ENCODE measurements at places on chromosomes 16 and 17. TPM values are rescaled to one million over a fixed set of nuclear protein-coding genes. Genes with fewer than 3 reads are reported as not detected.
A peak's percentile ranks its signal among the peaks of the same experiment; 100 is the strongest.

- DNase-seq, result peak; percentile 53
Observed at GRCh38 chr17:8109661-8110455, 8.5 kb downstream of the ALOXE3 start.

- DNase-seq, result no peak
Observed at GRCh38 chr17:21288571-21289017, 4.1 kb downstream of the MAP2K3 start.

DNA sequence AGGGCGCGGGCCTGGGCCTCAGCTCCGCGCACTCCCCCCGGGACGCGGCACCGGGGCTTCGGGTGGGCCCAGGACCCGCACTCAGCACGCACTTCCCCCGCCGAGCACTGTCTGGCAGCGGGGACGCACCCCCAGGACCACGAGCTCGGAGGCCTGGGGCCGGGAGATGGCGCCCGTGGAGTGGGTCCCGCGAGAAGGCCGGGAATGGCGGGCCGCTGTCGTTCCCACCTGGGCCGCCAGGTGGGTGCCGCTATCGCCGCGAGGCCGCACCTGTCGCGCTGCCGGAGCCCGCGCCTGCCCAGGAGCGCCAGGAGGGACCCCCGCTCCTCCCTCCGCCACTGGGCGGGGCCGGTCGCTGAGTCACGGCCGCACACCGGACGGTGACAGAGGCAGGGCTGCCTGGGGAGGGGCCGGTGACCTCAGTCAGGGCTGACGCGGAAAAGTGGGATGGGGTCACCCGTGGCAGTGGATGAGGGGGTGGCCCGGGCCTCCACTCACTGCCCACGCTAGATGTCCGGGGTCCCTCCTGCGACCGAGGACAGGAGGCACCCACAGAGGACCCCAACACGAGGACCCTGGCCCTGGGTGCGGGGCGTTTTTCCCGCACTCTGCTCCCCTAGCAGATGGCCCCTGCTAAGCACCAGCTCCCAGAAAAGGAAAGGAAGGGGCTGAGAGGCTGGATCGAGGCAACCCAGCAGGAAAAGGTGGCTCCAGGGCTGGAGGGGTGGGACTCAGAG lies 6.9 kb upstream of the ACTG1 start:
- no peak for DNase-seq

DNA sequence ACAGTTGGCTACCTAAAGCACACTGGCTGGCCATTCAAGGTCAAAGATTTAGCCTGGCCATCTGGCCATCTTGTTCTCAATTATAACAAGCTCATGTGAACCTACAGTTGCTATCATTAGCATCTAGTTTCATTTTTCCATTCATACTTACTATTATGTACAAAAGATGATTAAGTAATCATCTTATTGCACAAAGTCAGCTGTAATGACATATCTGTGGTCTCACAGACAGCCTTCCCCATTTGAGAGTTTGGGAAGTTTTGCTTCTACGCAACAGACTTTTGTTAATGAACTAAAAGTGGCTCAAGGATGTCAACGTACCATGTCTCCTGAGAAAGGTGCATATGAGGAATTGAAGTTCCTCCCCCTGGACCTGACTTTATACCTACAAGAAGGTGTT lies 51.3 kb downstream of the HS3ST3B1 start:
- no peak for DNase-seq

GRCh38 chr17:35146214-35146833 lies 1.3 kb upstream of the UNC45B start:
- DNase-seq, result no peak

GRCh38 chr16:62157544-62157943 lies 121.3 kb upstream of the CDH8 start:
- DNase-seq, result no peak

GRCh38 chr16:78060295-78060694 lies 37.9 kb downstream of the CLEC3A start:
- no peak for DNase-seq

Gene EVI2B
- 0.36 TPM for total RNA-seq

DNA sequence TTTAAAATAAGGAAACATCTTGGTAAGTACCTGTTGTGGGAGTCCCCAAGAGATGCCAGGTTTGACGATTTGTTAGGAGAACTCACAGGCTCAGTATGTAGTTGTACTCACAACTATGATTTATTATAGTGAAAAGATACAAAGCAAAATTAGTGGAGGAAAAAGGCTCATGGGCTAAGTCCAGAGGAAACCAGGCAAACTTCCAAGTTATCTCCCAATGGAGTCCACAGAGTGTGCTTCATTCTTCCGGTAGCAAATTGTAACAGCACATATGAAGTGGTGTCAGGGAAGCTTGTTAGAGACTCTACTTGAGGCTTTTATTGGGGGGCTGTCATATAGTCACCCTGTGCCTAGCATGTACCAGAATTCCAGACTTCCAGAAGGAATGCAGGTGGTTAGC lies 2.3 kb downstream of the DDX19A start:
- no peak for DNase-seq

DNA sequence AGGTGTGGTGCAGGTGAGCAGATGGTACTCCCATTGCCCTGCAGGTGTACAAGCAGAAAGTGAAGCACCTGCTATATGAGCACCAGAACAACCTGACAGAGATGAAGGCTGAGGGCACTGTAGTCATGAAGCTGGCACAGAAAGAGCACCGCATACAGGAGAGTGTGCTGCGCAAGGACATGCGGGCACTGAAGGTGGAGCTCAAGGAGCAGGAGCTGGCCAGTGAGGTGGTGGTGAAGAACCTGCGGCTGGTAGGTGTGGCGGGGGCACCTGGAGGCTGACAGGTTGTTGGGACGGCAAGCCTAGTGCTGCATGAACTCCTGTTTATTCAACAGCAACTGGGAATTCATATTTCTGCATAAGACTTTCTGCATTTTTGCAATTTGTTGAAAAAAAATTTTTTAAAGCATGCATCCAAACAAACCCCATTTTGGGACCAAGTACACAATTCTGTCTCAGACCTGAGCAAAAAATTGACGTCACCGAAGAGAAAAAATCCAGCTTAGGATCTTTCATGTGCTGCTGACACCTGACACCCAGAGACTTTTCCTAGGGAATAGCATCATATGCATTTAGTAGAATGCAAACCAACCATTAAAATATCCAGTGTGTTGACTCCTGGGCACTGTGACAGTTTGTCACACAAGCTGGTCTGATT lies 13.5 kb upstream of the DBNDD1 start:
- DNase-seq, result no peak

Gene TBC1D3C
- not detected for total RNA-seq

Gene TMC6
- total RNA-seq, result 6.2 TPM

- no peak for DNase-seq
Observed at GRCh38 chr17:5707482-5707881, 123.2 kb upstream of the NLRP1 start.

GRCh38 chr17:48639136-48639535 lies 13.0 kb upstream of the HOXB9 start:
- no peak for DNase-seq

- no peak for DNase-seq
Observed at GRCh38 chr17:33267271-33267790, 25.8 kb downstream of the ASIC2 start.

Gene TMC7
- 2.7 TPM for total RNA-seq

DNA sequence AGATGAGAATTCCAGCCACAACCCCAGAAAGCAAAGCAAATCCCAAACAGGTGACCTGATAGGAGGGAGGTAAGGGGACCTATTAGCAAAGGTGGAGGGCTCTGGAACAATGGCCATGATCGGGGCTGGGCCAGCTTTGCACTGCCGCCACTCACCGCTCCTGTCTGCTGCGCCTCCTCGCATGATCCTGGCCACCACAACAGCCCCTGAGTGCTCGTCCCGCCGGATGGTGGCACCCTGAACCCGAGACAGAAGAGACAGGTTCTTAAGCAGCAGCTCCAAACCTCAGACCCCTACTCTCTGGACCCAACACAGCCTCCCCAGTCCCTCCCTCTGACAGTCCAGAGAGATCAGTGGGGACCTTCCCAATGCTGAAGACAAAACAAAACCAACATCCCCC lies 5.3 kb downstream of the MPP3 start:
- DNase-seq, result no peak

GRCh38 chr17:41796121-41796895 lies 9.8 kb upstream of the JUP start:
- DNase-seq, result no peak

DNA sequence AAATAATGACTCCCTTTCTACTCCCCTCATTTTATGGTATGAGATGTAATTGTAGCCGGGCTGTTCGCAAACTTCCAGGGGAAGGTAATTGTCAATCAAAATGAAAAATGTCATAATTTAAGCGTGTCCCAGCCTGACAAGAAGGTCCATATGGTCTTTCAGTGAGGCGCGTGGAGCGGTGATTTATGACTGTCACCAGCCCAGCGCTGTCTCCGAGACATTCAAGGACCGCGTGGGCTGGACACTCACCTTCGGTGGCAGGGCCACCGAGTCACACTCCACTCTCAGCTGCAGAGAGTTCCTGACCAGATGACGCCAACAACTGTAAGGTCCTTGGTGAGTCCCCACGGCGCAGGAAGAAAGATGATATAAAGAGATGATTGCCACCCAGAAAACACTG lies 157.7 kb upstream of the TNRC6C start:
- DNase-seq, result no peak

DNA sequence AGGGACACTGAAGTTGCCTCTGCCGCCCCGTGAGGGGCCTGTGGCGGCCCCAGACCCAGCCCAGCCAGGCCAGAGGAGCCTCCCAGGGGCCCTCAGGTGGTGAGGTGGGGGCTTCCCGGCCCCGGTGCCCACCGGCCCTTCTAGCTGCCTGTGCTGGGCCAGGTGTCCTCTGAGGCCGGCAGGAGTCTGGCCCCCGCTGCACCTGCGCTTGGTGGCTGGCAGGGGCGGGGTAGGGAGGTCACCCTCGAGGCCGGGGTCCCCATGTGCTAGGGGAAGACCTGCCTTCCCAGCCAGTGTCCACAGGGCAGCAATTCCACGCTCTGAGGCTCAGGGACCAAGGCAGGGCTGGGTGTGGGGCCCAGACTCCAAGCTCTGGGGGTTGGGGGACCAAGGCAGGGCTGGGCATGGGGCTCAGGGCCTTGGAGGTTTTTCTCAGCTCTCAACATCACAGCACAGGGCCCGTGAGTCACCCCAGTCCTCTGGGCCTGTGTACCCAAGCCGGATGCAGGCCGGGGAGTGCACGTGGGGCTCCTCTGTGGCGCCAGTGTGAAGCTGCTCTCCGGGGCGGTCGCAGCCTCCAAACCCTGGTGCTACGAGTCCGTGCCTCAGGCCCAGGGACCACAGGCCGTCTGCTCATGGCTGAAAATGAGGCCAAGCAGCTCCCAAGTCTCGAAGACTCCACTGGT lies 1.3 kb upstream of the CCDC154 start:
- DNase-seq, result no peak

GRCh38 chr17:52181782-52182181 lies 23.3 kb upstream of the CA10 start:
- no peak for DNase-seq

DNA sequence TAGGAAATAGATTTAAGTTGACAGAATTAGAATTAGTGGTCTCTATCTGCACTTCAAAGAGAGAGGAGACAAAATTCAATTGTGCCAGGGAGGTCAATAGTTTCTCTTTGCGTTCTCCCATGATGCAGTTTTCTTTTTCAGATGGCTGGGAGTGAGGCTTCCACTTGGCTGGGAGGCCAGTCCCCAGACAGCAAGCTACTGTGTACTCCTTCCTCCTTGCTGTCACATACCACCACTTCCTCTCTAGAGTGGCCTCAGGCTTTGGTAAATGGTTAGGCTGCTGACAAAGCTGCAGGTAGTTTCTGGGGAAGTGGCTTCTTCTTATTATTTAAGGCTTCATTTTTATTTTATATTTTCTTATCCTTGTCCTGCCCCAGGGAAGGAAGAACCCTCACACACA lies 106.2 kb upstream of the HS3ST4 start:
- DNase-seq, result no peak

GRCh38 chr16:9909072-9909825 lies 273.0 kb downstream of the GRIN2A start:
- no peak for DNase-seq

- DNase-seq, result no peak
Observed at GRCh38 chr16:10806698-10807097, 11.9 kb downstream of the TVP23A start.

DNA sequence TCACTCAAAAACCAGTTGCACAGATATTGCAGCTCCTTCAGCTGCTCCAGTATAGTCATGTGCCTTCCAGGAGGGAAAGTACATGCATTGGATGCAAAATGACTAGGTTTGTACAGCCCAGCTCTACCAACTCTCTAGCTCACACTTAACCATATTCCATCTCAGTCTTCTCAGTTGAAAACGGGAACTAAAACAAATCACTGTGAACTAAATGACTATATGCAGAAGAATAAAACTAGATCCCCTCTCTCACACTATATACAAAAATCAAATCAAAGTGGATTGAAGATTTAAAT lies 24.9 kb downstream of the DCUN1D3 start:
- DNase-seq, result no peak

Gene SDF2
- total RNA-seq, result 26.9 TPM

DNA sequence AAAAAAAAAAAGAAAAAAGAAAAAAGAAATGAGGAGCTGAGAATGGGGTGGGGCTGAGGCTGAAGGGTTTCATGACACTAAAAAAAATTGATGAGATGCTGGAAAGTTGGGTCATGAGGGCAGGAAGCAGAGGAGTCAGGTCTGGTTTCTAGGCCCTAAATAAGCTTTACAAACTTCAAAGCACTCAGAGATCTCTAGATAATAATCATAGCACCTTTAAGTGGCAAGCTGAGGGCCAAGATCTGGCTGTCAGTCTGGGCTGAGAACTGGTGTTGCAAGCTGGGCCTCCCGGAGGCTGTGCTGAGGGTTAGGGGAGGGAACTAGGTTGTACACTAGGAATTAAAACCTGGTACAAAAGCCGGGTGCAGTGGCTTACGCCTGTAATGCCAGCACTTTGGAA lies 6.4 kb downstream of the ZNF764 start:
- no peak for DNase-seq

DNA sequence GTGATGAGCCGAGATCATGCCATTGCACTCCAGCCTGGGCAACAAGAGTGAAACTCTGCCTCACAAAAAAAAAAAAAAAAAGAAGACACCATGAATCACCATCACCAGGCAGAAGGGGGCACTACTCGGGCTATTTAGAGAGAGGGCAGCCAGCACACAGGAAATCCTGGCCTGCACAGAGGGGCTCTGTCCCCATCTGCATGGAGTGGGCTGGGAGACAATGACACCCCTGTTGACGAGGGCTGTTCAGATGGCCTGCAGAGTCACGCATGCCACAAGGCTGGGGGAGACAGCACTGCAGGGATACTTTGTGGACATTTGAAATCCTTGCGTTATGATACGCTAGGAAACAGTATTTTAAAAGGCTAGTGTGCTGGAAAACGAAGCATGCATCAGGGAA lies 48.3 kb downstream of the CUEDC1 start:
- no peak for DNase-seq

GRCh38 chr16:89986600-89986999 lies 32.7 kb downstream of the DBNDD1 start:
- DNase-seq, result no peak

- DNase-seq, result no peak
Observed at GRCh38 chr16:17474572-17474971, 3.8 kb upstream of the XYLT1 start.
